ENCODE measurements at places on chromosomes 4 and X.

DNA sequence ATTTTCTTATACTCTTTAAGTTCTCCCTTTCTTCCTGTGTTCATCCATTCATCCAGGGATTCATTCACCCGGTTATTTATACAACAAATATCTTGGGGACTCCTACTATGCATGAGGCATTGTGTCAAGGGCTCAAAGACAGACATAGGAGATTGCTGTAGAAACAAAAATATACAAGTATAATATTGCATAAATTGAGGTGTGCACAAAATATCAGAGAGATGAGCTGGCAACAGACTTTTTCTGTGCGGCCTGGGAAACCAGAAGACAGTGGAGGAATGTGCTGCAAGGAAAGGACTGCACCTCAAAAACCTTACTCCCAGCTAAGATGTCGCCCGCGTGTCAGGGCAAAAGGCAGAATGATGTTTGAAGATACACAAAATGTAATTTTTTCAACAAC lies 9.6 kb downstream of the OTOP1 start:
- no peak overlapping the region for H3K4me3 ChIP-seq
- no peak for DNase-seq
- H3K27ac ChIP-seq = no peak overlapping the region
- no peaks in the 10 kb centered on the region for H3K4me1 ChIP-seq
- no peaks in the 10 kb centered on the region for H3K27me3 ChIP-seq

GRCh38 chr4:101451086-101451485 lies 103.8 kb upstream of the PPP3CA start:
- H3K27ac ChIP-seq = no peak overlapping the region
- no peaks in the 10 kb centered on the region for H3K36me3 ChIP-seq
- H3K4me1 ChIP-seq = no peaks in the 10 kb centered on the region
- no peak overlapping the region for H3K4me3 ChIP-seq
- DNase-seq = no peak

DNA sequence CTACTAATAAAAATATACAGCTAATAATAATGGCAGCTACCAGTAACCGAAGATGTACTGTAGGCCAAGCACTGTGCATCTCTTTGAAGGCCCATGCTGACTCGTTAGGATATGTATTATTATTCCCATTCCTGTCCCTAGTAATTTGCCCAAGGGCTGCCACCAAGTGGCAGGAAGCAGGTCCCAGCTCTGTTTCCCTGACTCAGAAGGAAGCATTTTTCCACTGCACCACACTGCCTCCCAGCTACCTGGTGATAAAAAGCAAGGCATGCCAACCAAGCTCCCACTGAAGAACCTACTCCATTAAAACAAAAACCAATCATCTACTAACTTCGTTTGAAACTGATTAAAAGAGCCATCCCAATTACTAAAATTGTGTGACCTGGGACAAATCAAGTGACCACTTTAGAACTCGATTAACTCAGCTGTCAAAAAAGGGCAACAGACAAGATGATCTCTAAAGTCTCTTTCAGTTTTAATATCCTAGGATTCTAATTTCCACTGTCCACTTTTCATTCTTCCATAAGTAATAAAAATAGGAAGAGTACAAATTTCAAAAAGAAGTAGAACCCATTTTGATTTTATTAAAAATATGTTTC lies 24.3 kb upstream of the PGM2 start:
- H3K27me3 ChIP-seq = no peaks in the 10 kb centered on the region
- H3K27ac ChIP-seq = no peak overlapping the region
- no peaks in the 10 kb centered on the region for H3K4me1 ChIP-seq
- DNase-seq = no peak
- no peaks in the 10 kb centered on the region for H3K36me3 ChIP-seq

DNA sequence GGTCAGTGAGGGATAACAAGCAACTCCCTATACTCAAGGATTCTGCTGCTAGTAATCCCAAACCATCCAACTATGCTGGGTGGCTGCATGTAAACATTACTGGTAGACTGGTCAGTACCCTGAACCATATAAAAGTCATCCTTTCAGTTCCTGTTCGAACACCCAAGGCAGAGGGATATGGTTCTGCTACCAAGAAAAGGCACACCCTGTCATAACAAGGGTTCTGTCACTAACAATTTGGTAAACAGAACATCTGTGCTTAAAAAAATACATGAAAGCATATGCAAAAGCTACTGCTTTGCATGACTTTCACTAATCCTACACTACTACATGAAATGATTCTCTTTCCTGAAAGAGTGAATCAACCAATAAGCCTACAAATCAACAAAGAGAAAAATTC lies 76.8 kb upstream of the MCF2 start:
- DNase-seq = no peak
- no peak overlapping the region for H3K4me3 ChIP-seq
- H3K27ac ChIP-seq = no peak overlapping the region
- H3K36me3 ChIP-seq = peaks cover 12% of the 10 kb centered on the region
- H3K27me3 ChIP-seq = no peaks in the 10 kb centered on the region

DNA sequence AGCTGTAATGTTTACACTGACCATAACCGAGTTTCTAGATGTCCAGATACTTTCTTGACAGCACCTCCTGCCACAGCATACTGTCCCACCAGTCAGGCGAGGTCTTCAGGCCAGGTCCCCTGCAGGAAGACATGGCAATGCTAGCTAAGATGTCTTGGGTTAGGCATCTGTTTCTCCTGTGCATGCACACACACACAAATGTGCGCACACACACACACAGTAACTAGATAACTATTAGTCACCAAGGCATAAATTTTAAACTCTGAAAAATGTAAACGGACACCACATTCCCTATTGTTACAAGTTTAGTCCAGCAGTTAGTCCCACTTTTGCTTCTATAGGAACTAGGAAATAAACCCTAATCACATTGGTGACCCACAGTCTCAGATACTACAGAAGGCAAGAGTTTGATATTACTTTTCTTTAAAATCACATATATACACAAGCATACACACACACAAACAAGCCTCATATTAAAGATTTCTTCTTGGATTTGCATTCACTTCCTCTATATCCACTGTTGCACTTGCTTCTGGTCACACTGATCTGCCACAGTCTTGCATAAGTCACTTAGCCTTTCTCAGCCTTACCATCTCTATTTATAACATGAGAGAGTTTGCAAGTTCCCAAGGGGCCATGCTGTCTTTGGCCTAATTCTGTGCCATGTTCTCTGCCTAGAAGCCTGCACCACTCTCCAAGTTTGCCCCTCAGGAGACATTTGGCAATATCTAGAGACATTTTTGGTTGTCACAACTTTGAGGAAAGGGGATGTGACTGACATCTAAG lies 32.2 kb downstream of the IL21 start:
- no peak overlapping the region for H3K4me3 ChIP-seq
- H3K36me3 ChIP-seq = no peaks in the 10 kb centered on the region

DNA sequence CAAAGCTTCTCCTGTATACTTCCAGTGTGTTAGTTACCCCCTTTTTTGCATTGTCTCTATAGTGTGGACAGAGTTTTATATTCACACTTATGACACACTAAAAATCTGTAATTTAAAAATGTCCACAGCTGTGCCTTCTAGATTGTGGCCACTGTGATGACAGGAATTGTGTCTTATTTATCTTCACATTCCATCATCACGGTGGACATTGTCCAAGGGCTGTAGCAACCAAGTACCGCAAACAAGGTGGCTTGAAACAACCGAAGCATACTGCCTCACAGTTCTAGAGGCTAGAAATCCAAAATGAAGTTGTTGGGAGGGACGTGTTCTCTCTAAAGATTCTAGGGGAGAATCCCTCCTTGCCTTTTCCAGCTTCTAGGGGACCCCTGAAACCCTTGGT lies 32.3 kb downstream of the CHRNA9 start:
- H3K4me3 ChIP-seq = no peak overlapping the region
- DNase-seq = no peak
- no peaks in the 10 kb centered on the region for H3K4me1 ChIP-seq
- H3K27me3 ChIP-seq = no peaks in the 10 kb centered on the region
- H3K36me3 ChIP-seq = no peaks in the 10 kb centered on the region

DNA sequence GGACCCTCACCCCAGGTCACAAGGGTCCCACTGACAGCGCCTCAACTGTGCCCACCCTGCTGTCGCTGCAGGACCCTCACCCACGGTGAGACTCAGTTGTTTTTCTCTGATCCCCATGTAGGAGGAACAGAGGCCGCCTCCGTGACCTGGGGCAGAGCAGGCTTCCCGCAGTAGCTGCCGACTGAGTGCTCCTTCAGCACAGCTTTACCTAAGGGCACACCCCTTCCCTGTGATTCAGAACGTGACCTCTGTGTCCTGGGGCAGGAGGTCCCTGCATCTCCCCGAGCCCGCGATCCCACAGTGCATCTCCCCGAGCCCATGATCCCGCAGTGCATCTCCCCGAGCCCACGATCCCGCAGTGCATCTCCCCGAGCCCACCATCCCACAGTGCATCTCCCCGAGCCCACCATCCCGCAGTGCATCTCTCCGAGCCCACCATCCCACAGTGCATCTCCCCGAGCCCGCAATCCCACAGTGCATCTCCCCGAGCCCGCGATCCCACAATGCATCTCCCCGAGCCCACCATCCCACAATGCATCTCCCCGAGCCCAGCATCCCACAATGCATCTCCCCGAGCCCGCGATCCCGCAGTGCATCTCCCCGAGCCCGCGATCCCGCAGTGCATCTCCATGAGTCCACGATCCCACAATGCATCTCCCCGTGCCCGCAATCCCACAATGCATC lies 23.6 kb downstream of the PPP2R3B start:
- H3K36me3 ChIP-seq = peaks cover 51% of the 10 kb centered on the region
- no peaks in the 10 kb centered on the region for H3K4me1 ChIP-seq
- no peak overlapping the region for H3K4me3 ChIP-seq
- H3K27ac ChIP-seq = no peak overlapping the region
- DNase-seq = no peak

DNA sequence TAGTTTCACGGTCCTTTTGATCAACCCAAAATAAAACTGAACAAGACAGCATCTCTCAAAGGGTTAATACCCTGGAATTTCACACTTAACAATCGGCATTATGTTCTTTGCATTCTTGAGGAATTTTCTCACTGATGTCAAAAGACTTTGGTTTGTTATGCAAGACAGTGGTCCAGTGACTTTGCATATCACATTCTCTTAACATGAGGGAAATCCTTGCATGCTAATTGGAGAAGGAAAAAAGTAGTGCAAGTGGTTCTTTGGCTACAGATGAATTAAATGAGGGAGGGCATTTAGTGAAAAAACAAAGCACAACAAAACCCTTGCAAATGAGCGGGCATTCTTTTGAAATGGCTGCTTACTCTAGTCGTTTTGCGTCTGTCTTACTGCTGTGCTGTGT lies 105.1 kb upstream of the LIMCH1 start:
- no peaks in the 10 kb centered on the region for H3K4me1 ChIP-seq
- no peaks in the 10 kb centered on the region for H3K36me3 ChIP-seq
- no peak for DNase-seq
- H3K27me3 ChIP-seq = no peaks in the 10 kb centered on the region
- H3K27ac ChIP-seq = no peak overlapping the region
